ENCODE measurements at places on chromosomes 1 and 21.

GRCh38 chr21:43842742-43843141, 22.3 kb upstream of the AGPAT3 start:
- no peak for DNase-seq

DNA sequence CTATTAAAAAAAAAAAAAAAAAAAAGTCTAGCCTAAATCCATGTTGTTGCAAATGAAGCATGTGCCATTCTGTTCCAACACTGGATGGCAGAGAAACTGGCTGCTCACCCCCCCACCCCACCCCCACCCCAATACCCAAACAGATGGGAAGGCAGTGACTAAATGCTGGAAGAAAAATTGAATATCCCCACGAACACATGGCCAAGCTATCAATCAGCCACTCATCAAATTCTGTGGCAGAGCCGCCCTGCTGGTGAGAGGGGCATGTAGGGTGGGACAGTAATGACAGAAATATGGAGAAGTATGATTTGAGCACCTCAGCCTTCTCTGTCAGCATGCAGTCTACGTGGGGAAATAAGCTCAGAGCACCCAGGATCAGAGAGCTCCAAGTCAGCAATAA, 34.1 kb downstream of the OPTC start:
- DNase-seq: no peak

DNA sequence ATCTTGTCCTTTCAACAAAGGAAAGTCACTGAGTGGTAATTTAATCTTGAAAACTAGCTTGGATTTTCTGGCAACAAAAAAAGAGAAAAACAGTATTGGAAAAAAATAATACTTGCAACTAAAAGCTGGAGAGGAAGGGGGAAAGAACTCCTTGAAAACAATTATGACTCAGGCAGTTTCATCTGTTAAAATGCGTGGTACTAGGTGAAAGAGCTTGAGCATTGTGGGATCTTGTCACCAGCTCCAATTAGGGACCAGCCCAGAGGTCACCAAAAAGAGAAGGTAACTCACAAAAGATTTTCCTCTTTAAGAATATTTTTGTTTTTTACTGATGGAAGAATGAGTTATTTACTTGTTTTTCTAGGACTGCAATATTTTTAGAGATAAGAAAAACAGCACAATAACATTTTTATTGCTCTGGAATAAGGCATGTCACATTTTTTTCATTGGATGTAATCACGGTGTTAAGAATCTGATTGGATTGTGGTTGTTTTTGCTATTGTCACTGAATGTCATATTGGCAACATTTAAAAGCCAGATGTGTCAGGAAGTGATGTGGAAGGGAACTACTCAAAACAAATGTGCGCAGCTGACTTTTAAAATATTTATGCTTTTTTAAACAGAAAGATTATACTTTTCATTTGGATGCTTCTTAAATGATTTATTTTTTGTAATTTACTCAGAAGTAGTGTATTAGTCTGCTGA, 78.5 kb upstream of the ADAMTS5 start:
- no peak for DNase-seq

GRCh38 chr1:247646867-247647266, 32.7 kb downstream of the OR13G1 start:
- DNase-seq: no peak

Data from NCI-H2107 (cell line).